ENCODE measurements at places on chromosomes 12 and 14.

DNA sequence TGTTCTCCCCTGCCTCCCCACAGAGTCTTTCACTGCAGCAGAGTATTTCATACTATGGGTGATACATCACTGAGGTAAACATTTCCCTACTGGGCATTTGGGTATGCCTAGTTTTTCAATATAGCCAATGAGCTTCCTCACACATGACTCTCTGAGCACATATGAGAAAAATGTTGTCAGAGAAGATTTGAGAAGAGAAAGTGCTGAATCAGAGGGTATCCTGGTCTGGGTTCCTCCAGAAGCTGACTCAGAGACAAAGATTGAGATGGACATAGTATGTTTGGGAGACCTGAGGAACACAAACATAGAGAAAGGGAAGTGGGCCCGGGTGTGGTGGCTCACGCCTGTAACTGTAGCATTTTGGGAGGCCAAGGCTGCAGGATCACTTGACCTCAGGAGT, 12.6 kb downstream of the SLC8B1 start:
- DNase-seq, result no peak

DNA sequence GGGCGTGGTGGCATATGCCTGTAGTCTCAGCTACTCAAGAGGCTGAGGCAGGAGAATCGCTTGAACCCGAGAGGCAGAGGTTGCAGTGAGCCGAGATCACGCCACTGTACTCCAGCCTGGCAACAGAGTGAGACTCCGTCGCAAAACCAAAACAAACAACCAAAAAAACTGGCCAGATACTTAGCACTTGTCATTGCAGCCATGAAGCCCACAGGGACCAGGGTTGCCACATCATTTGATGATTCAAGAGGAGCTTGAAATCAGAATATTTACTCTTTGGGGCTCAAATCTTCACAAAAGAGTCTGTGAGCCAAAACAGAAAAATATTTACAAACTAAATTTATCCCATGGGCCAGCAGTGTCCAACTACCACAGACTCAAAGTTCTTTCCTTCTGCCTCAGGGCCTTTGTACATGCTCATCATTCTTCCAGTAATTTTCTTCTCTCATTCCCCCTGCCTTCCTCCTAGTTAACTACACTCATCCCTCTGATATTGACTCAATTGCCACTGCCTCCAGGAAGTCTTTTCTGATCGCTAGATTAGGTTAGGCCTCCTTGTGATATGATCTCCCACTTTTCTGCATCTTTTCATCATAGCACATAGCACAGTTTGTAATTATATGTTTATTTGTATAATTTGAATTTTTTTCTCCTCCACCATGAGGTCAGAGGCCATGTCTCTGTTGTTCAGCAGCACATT, 130.8 kb upstream of the PLEKHG7 start:
- no peak for DNase-seq

DNA sequence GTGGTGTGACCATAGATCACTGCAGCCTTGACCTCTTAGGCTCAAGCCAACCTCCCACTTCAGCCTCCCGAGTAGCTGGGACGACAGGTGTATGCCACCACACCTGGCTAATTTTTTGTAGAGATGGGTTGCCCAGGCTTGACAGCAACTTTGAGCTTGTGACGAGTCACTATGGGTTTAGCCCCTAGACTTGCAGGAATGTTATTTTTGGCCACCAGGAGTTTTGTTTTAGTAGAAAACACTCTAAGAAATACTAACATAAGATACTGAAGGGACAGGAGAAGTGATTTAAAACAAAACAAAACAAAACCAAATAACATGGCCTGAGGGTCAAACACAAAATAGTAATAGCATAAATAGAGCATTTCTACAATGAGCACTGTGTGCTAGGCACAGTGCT, 26.4 kb downstream of the SETD3 start:
- no peak for DNase-seq

GRCh38 chr12:98893675-98894411, 248.8 kb downstream of the APAF1 start:
- no peak for DNase-seq

- DNase-seq, result no peak
Observed at GRCh38 chr12:41442896-41443295, 254.8 kb downstream of the PDZRN4 start.

- DNase-seq, result no peak
Observed at GRCh38 chr14:29601616-29602015, 326.0 kb downstream of the PRKD1 start.

DNA sequence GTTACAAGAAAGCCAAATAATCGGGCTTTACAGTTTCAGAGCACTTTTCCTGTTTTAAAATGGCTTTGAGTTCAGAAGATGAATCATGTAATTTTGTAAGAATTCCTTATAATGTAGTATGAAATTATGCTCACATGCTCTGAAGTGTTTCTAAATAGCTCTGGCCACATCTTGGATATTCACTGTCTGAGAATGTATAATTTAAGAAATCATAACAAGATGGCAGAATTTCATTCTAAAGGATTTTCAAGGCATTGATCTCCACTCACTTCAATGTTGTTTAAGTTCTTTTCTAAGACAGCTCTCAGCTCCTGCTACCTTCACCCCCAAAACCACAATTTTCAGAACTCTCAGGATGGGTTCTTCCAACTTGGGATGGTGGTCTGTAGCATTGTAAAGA, 180.1 kb downstream of the DACT1 start:
- no peak for DNase-seq

- DNase-seq, result no peak
Observed at GRCh38 chr12:115774148-115774895, 503.2 kb downstream of the MED13L start.

GRCh38 chr14:60865378-60866127, 115.3 kb downstream of the TRMT5 start:
- DNase-seq, result no peak

GRCh38 chr12:68042212-68042699, 53.0 kb downstream of the IFNG-AS1 start:
- DNase-seq, result no peak

DNA sequence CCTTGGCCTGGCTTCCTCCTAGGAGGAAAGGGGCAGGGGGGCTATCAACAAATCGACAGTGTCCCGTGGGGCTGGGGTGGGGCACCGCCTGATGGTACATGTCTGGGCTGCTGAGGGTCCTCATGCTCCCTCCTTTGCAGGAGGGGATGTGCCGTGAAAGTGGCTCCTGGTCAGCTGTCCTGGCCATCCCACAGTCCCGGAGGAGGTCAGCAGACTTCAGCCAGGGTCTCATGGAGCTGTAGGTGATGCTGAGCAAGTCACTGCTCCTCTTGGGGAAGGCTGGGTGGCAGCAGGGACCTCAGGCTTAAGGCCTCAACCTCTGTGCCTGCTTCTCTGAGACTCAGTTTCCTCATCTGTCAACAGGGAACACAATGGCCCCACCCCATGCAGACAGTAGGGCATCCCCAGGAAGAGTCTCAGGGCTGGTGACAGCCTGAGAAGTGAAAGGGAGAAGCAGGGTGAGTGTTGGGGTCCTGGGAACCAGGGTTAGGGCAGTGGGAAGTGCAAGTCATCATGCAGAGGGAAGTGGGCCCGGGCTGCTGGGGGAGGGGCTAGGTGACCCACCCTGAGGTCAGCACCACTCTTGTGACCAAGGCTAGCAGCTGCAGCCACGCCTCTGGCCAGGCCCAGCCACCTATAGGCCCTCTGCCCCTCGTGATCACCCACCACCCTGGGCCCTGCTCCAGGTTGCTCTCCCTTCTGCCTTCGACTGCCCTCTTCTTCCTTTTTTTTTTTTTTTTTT, 4.4 kb upstream of the TNFAIP2 start:
- no peak for DNase-seq

DNA sequence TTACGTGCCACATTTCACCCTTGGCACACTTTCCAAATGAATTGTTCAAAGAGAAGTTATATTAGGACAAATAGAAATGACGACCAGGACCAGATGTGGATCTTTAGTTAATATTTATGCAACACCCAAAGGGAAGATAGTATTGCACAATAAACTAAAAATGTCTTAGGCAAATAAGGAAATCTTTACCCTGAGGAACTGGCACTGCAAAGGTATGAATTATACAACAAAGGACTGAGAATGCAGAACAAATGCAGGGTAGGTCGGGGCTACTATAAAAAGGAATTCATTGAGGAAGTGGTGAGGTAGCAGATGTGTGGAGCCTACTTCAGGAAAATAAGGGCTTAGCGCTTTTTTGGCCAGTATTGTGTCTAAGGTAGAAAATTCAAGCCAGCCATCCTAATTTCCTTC, 3.9 kb upstream of the TMTC2 start:
- DNase-seq, result no peak

DNA sequence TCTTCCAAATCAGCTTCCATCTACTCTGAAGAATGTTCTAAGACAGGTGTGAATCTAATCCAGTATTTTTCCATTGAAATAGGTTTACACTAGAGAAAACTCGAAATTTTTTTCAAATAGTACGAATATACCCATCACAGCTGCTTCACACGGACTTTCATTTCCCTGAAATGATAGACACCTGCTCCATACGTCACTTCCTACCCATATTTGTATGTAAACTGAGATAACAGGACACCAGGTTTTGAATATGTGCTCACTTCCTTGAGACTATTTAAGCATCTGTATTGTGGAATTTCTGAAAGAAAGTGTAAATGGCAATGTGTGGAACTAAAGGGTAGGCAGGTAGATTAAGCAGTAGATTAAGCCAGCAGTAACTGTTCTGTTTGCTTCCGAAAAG, 13.4 kb upstream of the ITPR2 start:
- DNase-seq, result no peak

Data from HTR-8/SVneo (cell line).